BE2C (cell line): ENCODE measurements at places on chromosomes 2 and 18.
A peak's percentile ranks its signal among the peaks of the same experiment; 100 is the strongest.

DNA sequence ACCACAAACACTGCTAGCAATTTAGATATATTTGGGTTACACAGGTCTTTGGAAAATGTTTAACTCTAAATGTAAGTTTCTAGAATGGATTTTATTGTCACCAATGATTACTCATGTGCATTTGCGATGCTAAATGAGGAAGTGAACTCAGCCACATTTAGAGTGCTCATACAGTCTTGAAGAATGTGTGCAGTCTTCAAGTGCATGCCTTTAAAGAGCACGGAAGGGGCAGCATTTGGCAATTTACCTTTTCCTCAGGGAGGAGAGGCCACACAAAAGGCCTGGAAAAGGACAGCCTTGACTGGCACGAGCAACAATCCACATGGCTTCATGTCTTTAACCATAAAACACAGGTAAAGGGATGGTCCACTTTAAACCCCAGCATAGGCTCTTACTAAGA is 78.5 kb upstream of the STK17B start:
- no peak for DNase-seq

DNA sequence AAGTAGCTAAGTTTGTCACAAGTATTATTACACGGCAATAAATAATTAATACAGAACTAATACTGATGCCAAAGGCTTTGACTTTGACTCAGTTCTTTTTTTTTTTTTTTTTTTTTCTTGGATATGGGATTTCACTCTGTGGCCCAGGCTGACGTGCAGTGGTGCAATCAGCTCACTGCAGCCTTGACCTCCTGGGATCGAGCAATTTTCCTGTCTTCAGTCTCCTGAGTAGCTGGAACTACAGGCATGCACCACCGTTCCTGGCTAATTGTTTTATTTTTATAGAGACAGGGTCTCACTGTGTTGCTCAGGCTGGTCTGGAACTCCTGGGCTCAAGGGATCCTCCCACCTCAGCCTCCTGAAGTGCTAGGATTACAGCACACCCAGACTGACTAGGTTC is 284.5 kb downstream of the SS18 start:
- no peak for DNase-seq

GRCh38 chr2:210421916-210422315 is 54.6 kb downstream of the LANCL1 start:
- no peak for DNase-seq

GRCh38 chr2:39581866-39582265 is 83.9 kb upstream of the TMEM178A start:
- no peak for DNase-seq

DNA sequence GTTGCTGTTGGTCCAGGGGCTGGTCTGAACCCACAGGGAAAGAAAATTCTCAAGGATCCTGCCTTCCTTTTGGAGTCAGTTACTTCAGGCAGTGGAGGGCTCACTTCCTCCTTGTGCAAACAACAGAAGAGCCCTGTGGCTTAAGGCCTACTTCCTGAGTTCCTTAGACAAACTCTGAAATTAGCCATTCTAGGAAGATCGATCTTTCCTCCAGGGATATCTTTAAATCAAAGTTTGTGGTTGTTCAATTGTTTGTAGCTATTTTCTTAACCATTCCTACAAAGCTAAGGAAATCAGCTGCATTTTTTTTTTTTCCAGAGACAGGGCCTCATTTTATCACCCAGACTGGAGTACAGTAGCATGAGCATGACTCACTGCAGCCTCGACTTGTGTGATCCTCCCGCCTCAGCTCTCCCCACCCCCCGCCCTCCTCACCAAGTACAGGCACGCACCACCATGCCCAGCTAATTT is 156.0 kb downstream of the TANC1 start:
- no peak for DNase-seq

GRCh38 chr2:227125506-227125905 is 38.5 kb downstream of the COL4A4 start:
- DNase-seq: peak; percentile 30

DNA sequence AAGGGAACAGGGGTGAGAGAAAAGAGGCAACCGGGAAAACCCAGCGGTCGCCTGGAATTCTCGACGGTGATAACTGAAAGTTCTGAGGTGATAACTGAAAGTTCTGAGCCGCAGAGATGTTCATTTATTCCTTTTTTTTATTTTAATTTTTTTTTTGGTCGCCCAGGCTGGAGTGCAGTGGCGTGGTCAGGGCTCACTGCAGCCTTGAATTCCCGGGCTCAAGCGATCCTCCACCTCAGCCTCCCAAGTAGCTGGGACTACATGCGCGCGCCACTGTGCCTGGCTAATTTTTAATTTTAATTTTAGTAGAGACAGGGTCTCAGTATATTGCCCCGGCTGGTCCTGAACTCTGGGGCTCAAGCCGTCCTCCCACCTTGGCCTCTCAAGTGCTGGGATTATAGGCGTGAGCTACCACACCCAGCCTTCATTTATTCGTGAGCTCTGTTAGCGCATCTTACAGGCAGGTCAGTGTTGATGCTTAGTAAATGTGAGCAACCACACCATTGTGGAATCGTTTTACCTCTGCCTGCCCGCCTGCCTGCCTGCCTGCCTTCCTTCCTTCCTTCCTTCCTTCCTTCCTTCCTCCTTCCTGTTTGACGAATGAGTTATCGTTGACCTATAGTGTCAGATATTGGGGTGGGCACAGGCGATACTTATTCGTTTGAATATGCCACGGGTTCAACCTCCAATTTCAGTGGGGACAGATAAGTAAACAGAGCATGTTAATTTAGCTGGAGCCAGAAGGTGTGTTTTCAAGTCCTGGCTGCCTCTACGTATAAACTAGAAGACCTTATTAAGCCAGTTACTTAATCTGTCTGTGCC is 557 bp upstream of the E2F6 start:
- DNase-seq: no peak

DNA sequence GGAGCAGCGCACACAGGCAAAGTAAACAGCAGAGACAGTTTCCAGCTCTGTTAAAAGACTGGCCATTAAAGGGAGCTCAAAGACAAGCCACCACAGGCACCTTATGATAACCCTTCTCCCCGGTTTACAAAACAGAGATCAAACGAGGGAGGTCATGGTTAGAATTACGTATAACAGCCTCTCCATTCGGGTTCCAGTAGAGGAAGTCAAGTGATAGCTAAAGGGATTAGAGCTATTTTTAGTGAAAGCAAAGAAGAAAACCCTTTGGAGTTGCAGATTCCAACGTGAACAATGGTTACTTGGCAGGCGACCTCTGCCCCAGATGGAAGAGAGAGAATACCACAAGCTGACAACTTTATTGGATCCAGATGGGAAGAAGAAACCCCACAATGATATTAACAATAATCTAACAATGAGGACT is 31.2 kb upstream of the EDAR start:
- DNase-seq: no peak

- DNase-seq: no peak
Observed at GRCh38 chr2:130258356-130258755, 60.1 kb upstream of the TUBA3E start.
